Retinal pigment epithelial cell (primary cell): ENCODE measurements at places on chromosomes 4 and X.
A peak's percentile ranks its signal among the peaks of the same experiment; 100 is the strongest.

DNA sequence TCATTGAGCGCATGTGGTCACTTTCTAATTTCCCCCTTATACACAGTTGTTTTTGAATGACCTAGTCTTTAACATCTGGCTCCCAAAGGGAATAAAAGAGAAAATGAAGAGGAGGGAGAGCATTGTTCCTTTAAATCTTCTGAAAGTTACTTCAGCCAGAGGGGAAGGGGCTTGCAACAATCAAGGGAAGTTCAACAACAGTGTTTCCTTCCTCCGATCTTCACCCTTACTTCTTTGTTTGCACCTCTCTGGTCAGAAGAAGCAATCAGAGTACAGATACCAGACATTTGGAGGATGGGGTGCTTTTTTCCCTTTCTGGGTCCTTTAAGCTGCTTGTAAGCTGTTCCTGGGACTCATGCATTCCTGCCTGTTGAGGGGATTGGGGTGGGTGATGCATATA is 125.4 kb downstream of the TBC1D19 start:
- DNase-seq = no peak

DNA sequence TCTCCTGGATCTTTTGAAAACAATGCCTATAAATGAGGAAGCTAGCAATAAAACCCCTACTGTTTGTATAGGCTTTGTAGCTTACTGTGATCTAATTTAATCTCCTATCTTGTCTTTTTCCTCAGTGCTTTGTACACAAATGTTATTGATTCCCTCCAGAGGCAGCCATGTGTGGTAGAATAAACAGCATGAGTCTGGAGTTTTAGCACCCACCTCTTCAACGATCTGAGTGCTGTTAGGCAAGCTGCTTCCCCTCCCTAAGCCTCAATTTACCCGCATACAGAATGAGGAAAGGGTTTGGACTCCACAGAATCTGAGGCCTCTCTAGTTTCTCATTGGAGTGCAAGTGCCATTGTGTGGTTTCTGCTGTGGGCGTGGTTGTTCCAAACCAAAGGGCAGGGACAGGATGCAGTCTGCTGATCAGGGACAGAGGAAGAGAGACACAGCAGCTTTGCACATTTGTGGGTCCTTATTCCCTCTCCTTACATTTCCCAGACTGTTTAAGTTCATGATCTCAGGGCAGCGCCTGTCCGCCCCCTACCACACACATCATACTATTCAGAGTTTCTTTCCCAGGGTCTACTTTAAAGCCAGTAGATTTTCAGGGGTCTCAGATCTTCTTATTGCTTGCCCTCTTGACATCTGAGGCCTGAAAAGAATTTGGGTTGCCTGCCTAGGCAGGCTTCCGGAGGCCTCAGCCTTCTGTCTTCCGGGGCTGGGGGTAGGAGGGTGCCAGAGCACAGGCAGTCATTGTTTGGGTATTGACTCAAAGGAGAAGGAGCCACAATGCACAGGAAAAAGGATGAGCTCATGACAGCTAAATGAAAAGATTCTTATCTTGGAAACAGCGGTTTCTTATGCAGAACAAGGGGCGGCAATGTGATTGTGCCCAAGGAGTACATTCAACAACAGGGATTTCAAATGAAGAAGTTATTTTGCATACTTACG is 114.9 kb upstream of the TEX13D start:
- no peak for DNase-seq

DNA sequence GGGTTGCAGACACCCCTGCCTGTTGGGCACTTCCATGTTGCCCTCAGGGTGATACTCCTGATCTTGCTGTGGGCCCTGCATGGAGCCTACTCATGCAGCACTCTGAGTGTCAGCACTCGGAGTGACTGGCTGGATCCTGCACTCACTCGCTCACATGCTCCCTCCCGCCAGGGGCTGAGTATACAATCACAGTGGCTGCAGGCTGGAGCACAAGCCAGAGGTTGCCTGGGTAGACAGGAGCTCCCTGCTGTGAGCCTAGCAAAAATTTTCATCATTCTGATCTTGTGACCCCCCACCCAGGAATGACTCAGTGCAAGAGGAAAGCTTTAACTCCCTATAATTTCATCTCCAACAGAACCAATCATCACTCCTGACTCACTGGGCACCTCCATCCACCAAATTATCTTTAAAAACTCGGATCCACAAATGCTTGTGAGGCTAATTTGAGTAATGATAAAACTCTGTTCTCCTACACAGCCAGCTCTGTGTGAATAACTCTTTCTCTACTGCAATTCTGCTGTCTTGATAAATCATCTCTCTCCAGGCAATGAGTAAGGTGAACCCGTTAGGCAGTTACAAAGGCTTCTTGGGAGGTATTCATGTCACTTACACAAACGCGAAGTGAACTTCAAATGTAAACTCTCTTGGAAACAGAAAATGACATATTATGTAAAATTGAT is 1180.8 kb upstream of the PABPC4L start:
- no peak for DNase-seq

DNA sequence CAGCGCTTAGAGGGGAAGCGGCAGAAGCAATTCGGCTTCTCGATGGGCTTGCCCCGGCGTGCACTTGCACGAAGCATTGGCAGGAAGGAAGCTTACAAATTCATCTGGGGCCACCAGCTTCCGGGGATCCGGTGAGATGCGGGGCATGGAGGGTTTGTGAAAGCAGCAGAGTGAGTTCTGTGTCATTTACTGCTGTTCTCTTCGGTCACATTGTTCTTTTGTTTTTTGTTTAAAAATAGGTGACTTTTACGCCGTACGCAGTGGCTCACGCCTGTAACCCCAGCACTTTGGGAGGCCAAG is 47.0 kb downstream of the ASMT start:
- DNase-seq = no peak

- no peak for DNase-seq
Measured at GRCh38 chrX:75084757-75085156, 71.3 kb downstream of the ABCB7 start.

- peak; percentile 83 for DNase-seq
Measured at GRCh38 chrX:8504451-8504850, 39.8 kb downstream of the VCX3B start.

DNA sequence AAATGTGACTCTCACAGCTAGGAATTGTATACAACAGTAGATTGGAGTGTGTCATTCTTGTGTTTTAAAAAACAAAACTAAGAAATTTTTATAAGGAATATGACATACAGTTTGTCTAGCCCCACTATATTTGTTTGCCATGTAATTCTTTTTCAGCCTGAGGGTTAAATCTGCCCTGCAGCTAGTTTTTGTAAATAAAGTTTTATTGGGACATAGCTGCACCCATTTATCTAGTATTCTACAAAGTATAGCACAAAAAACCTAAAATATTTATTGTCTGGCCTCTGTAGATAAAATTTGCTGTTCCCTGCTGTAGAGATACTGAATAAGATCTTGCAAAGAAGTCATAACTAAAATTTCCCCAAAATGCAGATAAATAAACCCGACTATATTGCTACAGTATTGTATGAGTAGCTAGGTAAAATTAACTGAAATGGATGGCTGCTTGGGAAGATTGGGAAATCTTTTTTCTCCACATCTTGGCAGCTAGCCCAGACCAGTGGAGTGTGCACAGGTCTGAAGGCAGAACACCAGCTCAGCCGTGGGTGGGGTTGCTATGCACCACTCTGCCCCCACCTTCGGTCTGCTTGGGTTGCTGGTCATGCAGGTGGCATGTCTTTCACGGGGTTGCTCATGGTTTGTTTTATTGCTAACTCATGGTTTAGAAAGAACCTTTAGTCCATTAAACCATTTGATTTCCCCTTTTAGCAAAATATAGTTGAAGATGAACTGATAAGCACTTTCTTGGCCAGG is 127.9 kb downstream of the KLHL8 start:
- peak; percentile 89 for DNase-seq

- no peak for DNase-seq
Measured at GRCh38 chr4:104942990-104943743, 203.5 kb upstream of the TET2 start.

- DNase-seq = no peak
Measured at GRCh38 chr4:81997313-81997712, 376.5 kb downstream of the HNRNPD start.

DNA sequence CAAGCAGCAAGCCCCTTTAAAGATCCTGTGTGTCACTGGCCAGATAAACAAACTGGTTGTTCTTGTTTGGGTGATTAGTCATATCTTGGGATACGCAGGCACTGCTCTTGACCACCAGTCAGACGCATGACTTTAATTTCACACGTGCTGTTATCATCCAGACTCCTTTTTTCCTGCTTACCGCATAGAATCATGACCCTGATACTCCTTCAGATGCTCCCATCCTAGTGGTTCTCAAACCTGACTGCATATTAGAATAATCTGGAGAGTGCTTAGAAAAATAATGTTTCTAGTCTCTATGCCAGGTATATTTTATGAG is 78.8 kb downstream of the CLDN22 start:
- DNase-seq = peak; percentile 52

DNA sequence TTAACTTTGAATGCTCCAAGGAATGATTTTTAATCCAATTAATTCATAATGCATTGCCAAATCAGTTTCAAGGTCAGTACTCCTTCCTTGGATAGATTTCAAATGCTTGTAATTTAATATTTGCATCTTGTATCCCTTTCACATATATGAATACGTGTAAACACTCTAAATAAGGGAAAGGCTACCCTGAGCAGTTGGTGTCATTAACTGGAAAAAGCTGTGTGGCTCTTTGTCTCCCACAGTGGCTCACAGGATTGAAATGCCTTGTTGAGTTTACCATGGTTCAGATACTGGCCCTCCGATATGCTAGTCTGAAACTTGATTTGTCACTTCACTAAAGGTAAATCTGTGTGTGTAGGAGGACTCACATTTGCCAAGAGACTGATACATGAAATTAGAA is 16.7 kb upstream of the ACOT9 start:
- no peak for DNase-seq

DNA sequence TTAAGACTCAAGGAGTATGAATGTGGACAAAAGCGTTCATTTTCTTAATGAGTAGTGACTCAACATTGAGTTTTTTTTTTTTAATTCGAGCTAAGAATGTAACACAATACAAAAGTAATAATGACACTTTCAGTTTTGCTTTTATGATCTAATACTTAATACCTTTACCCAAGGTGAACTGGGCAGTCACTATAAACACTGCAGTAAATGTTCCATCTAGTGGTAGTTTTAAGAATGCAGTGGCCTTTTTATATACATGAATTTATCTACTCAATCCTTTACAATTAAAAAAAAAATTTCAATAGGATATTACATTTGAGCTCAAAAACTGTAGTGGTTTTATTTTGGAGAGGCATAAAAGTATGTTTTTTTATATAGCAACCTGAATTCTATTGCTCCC is 33.9 kb downstream of the PDK3 start:
- DNase-seq = no peak

DNA sequence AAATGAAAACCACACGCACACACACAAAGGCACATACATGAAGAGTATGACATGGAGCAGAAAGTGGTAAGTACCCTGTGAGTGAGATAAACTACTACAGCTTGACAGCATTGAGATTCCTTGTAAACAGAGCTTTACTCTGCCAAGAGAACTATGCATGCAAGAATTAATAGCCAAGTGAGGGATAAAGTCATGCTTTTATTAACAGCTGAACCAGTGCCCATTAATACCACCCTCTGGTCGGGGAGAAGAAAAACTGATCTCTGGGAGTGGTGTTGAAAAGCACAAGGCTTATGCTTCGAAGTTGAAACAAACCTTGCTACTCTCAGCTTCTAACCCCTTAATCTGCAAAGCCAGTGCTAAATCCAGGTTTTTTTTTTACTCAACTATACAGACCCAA is 95.9 kb upstream of the C1QTNF7 start:
- DNase-seq = peak; percentile 46

GRCh38 chr4:93221771-93222170 is 606.8 kb upstream of the ATOH1 start:
- no peak for DNase-seq

DNA sequence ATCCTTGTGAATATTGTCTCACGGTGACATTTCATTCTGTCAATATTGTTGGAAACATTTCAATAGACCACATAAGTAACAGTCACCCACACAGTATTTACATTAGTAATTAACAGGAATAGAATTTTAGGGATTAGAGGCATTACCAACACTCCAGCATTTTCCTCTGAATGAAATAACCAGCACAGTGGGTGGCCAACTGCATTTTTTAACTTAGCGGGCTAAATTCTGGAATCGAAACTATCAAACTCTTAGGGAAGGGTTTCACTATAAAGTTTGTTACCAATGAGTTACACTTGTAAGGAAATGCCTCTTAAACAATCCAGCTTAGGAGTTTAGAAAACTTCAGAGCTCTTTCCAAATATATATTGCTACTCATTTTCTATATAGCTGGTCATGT is 403.0 kb downstream of the ADGRL3 start:
- no peak for DNase-seq

DNA sequence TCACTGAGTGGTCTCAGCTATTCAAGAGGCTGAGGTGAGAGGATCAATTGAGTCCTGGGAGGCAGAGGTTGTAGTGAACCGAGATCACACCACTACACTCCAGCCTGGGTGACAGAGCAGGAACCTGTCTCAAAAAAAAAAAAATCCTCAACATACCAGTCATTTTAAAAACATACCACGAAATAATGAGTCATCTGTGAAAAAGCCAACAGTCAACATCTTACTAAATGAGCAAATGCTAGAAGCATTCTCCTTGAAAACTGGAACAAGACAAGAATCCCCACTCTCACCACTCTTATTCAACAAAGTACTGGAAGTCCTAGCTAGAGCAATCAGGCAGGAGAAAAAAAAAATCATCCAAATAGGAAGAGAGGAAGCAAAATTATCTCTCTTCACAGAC is 104.0 kb upstream of the ARHGEF9 start:
- DNase-seq = no peak

DNA sequence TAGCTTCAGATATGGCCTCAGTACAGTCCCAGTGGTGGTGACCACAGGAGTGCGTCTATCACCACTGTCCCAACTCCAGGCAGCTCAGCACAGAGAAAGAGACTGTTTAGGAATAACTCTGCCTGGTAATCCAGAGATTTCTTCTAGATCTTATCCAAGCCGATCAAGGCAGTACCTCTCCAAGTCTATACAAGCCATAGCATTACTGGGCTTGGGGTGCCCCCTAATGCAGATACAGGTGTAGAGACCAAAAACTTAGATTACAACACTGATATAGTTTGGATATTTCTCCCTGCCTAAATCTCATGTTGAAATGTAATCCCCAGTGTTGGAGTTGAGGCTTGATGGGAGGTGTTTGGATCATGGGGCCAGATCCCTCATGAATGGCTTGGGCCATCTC is 100.9 kb downstream of the PTCHD1 start:
- no peak for DNase-seq

- DNase-seq = peak; percentile 78
Measured at GRCh38 chr4:127355743-127356142, 277.0 kb upstream of the INTU start.
